ENCODE measurements at places on chromosomes 6 and 20.
A peak's percentile ranks its signal among the peaks of the same experiment; 100 is the strongest.

DNA sequence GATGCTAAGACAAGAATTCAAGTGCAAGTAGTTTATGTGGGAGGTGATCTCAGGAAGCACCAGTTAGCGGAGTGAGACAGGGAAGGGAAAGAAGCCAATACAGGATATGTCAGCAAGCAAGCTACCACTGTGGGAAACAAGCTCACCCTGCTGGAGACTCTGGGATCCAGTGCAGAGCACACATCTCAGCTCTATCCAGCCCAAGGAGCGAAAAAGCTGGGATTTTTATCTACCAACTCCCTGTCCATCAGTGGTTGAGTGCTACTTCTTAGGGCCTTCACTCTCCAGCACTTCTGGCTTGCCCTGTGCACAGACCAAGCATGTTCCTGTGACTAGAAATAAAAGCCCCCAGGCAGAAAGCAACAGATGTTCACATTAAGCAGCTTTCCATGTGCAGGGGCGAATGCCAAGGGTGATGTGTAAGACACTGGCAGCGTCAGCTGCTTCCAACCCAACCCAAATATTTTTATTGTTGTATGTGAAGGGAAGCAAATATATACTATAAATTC, 10.8 kb upstream of the RNF24 start:
- DNase-seq: no peak

DNA sequence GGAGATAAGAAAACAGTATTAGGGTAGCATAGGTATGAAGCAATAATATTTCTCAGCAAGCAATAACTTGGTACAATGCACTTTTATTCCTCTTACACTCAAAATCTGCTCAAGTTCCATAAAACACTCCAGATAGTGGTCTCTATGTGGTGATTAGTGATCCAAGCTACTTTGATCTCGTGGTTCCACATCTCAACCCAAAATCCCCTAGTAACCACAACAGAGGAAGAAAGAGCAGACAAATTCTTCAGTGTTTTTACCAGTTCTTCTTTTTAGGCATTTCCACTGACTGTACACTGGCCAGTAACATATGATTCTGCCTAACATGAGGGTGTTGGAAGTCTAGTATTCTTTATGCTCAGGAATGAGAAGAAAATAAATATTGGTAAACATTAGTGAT, 309.0 kb upstream of the PTCHD4 start:
- no peak for DNase-seq

GRCh38 chr6:38776515-38776914, 61.4 kb downstream of the DNAH8 start:
- peak; percentile 56 for DNase-seq

- DNase-seq: no peak
These were observed 45.8 kb downstream of the TM9SF4 start for GRCh38 chr20:32155017-32155981.

GRCh38 chr6:160028487-160029275, 59.8 kb downstream of the IGF2R start:
- no peak for DNase-seq

- DNase-seq: no peak
These were observed 135.0 kb downstream of the CEBPB start for GRCh38 chr20:50325651-50326050.

GRCh38 chr20:53949319-53949839, 121.0 kb downstream of the BCAS1 start:
- DNase-seq: peak; percentile 54

GRCh38 chr6:140909625-140910024, 1223.1 kb upstream of the GJE1 start:
- no peak for DNase-seq

DNA sequence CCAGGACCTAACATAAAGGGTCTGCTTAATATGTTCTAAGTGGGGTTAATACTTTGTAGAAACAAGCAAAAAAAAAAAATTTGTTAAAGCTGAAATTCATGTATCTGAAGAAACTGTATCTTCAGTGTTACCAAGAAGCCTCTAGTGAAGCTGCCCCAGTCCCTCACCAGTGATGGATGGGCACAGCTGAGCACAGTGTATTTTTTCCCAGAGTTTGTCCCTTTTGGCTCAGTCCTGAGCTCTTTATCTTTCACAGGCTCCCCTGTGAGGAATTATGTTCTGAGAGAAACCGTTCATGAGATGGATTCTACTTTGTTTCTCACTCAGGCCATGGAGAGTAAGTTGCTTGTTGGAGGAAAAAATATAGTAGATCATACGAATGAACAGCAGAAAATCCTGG, 38.4 kb downstream of the KIF3B start:
- DNase-seq: no peak

- no peak for DNase-seq
These were observed 936 bp downstream of the ZDHHC14 start for GRCh38 chr6:157381631-157382621.

DNA sequence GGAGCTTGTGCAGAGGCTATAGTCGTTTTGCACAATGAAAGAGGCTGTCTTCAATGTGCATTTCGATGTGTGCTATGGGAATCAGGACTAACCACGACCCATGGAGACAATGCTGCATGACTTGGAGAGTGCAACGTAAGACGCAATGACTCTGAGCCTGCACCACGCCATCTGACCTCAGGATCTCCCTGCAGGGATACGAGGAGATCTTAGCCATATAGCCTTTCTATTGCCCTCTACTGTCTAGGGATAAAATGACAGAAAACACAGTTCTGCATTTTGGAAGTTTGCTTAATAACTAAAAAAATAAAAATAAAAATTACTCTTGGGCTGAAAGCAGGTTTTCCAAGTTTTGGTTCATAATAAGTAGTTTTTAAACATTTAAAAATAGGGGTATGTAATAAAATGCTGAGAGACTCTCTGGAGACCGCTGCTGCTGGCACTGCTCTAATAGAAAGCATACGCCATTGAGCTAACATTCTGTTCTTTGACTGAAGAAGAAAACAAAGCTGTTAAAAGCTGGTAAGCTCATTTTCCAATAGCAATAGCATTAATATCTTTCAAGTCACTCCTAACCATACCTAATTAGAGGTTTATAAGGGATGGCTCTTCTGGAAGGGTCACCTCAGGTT, 87.2 kb downstream of the PDE7B start:
- DNase-seq: no peak

GRCh38 chr6:42419490-42420280, 32.0 kb downstream of the TRERF1 start:
- DNase-seq: no peak

Data from keratinocyte (primary cell).